Activated T-helper 1 cell treated with anti-CD3 and anti-CD28 coated beads, Interleukin-12 subunit alpha, Interleukin-12 subunit beta, Interleukin-2, Interleukin-4 antibody, amounts not matched to agents 30 ng/mL and 10 ng/mL and 1 ng/mL, durations not matched to agents 14 hours and 24 hours and 36 hours (primary cell): ENCODE measurements at places on chromosomes 7 and 10. TPM values are rescaled to one million over a fixed set of nuclear protein-coding genes. Genes with fewer than 3 reads are reported as not detected.
A peak's percentile ranks its signal among the peaks of the same experiment; 100 is the strongest.

DNMBP gene
- total RNA-seq, result 1.4 and 1.5 TPM in 2 replicates

DNA sequence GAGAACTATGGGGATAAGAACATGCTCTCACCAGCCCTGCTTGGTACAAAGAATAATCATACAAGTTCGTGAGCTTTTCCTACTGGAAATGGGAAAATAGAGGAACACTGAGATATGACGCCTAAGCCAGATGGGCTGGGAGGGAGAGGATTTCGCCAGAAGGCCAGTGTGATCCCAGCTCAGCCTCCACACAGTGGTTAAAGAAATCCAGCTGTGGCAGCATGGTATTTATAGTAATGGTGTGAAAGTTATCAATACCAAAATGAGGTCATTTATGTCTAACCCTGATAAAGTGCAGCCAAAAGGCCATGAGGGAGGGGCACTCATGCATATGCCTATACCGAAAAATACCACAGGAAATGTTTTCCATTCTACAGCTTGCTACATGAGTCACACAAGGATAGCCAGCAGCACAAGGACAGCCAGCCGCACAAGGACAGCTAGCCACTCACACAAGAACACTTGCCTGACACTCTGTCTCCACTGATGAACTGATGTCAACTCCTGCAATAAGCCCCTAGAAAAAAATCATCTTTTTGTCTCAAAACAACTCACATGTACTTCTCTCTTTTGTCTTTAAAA is 49.4 kb downstream of the FRMPD2 start:
- peaks cover 6% of the 10 kb centered on the region for H3K27me3 ChIP-seq
- H3K36me3 ChIP-seq, result no peaks in the 10 kb centered on the region
- no peak overlapping the region for H3K4me3 ChIP-seq
- no peaks in the 10 kb centered on the region for H3K4me1 ChIP-seq
- H3K27ac ChIP-seq, result no peak overlapping the region

DNA sequence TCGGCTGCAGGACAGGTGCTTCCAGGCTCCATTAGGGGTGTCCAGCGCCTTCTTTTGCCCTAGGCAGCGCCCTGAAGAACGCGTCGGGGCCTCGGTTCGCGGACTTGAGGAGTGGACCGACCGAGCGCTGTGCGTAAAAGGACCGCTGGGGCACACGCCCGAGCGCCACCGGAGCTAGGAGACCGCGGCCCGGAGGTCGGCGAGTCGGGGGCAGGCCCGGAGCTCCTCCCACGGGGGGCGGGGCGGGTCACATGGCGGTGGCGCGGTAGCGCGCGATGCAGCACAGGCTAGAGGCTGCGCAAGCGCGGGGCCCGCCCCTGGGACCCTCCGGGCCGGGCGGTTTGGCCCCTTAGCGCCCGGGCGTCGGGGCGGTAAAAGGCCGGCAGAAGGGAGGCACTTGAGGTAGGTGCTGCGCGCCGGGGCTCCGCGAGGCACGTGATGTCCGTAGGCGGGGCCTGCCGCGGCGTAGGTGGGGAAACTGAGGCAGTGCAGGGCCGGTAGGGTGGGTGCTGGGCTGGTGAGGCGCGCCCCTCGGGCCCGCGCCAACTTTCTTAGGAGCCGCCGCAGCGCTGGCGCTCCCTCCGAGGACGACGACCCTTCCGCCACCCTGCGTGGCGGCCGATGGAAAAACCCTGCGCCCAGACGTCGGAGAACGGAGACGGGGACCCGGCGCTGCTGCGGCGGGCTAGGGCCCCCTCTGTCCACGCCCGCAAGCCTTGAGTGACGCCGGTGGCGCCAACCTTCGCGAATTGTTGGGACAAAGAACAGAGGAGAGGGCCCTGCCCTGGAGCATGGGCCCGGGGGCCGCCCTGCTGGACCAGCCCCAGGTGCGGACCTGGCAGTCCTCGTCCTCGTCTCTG is at the start of gene PRXL2A:
Gene PRXL2A, plus strand, starts transcription at position 310 of the 860 bp plus-strand sequence. CDS start 11,917 bp downstream, outside the sequence.
- peaks cover 28% of the 10 kb centered on the region for H3K4me1 ChIP-seq
- peak within 1 kb of the TSS; percentile 93 for H3K27ac ChIP-seq
- H3K4me3 ChIP-seq, result peak within 1 kb of the TSS; percentile 89
- DNase-seq, result peak; percentile 81

TACC2 gene
- not detected in 2 replicates for total RNA-seq

- DNase-seq, result no peak
- no peak overlapping the region for H3K27ac ChIP-seq
- H3K4me3 ChIP-seq, result no peak overlapping the region
- H3K4me1 ChIP-seq, result peaks cover 5% of the 10 kb centered on the region
These were observed 3.1 kb upstream of the SFRP5 start for GRCh38 chr10:97774811-97775294.

CALCR gene
- not detected in 2 replicates for total RNA-seq

PIP gene
- not detected in 2 replicates for total RNA-seq

CWF19L1 gene
- total RNA-seq, result 37.3 and 42.6 TPM in 2 replicates

INSYN2A gene
- total RNA-seq, result not detected in 2 replicates

- H3K4me1 ChIP-seq, result peaks cover 17% of the 10 kb centered on the region
- DNase-seq, result no peak
- H3K27ac ChIP-seq, result peak overlapping the region; percentile 13
- H3K27me3 ChIP-seq, result peaks cover 22% of the 10 kb centered on the region
These were observed 16.0 kb downstream of the PALD1 start for GRCh38 chr10:70494536-70494935.

EZH2 gene
- 97.5 and 101 TPM in 2 replicates for total RNA-seq

GRCh38 chr10:75410132-75411005 is 8.8 kb upstream of the ZNF503 start:
- no peak for DNase-seq
- H3K27me3 ChIP-seq, result peaks cover 54% of the 10 kb centered on the region
- no peak overlapping the region for H3K27ac ChIP-seq
- H3K4me1 ChIP-seq, result peaks cover 7% of the 10 kb centered on the region

DNA sequence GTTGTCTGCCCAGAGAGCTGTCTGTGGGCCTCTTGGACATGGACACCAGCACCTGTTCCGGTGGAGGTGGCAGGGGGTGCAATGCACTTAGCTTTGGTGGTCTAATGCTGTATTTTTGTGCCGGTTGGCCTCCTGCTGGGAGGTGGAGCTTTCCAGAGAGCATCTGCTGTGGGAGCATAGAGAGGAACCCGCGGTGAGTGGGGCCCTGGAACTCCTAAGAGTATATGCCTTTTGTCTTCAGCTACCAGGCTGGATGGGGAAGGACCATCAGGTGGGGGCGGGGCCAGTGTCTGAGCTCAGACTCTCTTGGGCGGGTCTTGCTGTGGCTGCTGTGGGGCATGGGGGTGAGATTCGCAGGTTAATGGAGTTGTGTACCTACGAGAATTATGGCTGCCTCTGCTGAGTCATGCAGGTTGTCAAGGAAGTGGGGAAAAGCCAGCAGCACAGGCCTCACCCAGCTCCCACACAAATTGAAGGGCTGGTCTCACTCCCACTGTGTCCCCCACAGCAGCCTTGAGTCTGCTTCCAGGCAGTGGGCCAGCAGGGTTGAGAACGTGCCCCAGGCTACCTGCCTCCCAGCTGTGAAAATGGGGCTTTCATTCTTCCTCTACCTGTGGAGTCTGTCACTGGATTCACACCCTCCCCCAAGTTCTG is 29.0 kb downstream of the JAKMIP3 start:
- peaks cover 16% of the 10 kb centered on the region for H3K27me3 ChIP-seq
- H3K27ac ChIP-seq, result no peak overlapping the region
- no peak for DNase-seq
- H3K4me3 ChIP-seq, result no peak overlapping the region
- peaks cover 17% of the 10 kb centered on the region for H3K4me1 ChIP-seq

- H3K4me3 ChIP-seq, result no peak overlapping the region
- H3K4me1 ChIP-seq, result no peaks in the 10 kb centered on the region
- peaks cover 8% of the 10 kb centered on the region for H3K27me3 ChIP-seq
These were observed 256.7 kb upstream of the NPVF start for GRCh38 chr7:25485026-25485425.

GRCh38 chr7:106486331-106486730 is 174.6 kb downstream of the CCDC71L start:
- no peak overlapping the region for H3K27ac ChIP-seq
- DNase-seq, result no peak
- no peaks in the 10 kb centered on the region for H3K27me3 ChIP-seq

DNA sequence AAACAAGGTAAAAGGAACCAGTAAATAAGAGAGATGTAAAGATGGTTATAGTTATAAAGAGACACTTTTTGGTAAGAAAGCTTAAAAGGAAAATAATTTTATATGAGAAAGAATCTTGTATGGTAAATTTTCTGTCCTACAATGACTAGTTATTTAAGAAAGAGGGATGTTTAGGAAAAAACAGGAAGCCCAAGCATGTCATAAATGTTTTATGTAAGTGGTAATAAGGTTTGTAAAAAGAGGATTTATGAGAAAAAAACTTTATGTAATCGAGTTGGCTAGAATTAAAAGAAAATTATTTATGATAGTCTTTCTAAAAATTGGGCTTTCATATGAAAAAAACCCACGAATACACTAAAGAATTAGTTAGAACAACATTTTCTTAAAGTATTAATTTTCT is 34.2 kb upstream of the CREB3L2 start:
- H3K27me3 ChIP-seq, result peaks cover 12% of the 10 kb centered on the region
- peaks cover 2% of the 10 kb centered on the region for H3K36me3 ChIP-seq
- no peak for DNase-seq
- no peak overlapping the region for H3K4me3 ChIP-seq
- no peaks in the 10 kb centered on the region for H3K4me1 ChIP-seq
- H3K27ac ChIP-seq, result no peak overlapping the region

LRCH4 gene
- 104 and 107 TPM in 2 replicates for total RNA-seq

- no peaks in the 10 kb centered on the region for H3K36me3 ChIP-seq
- H3K27me3 ChIP-seq, result no peaks in the 10 kb centered on the region
- no peak overlapping the region for H3K27ac ChIP-seq
- no peak for DNase-seq
- H3K4me1 ChIP-seq, result no peaks in the 10 kb centered on the region
These were observed 140.0 kb downstream of the DGKB start for GRCh38 chr7:14762561-14762960.

DNA sequence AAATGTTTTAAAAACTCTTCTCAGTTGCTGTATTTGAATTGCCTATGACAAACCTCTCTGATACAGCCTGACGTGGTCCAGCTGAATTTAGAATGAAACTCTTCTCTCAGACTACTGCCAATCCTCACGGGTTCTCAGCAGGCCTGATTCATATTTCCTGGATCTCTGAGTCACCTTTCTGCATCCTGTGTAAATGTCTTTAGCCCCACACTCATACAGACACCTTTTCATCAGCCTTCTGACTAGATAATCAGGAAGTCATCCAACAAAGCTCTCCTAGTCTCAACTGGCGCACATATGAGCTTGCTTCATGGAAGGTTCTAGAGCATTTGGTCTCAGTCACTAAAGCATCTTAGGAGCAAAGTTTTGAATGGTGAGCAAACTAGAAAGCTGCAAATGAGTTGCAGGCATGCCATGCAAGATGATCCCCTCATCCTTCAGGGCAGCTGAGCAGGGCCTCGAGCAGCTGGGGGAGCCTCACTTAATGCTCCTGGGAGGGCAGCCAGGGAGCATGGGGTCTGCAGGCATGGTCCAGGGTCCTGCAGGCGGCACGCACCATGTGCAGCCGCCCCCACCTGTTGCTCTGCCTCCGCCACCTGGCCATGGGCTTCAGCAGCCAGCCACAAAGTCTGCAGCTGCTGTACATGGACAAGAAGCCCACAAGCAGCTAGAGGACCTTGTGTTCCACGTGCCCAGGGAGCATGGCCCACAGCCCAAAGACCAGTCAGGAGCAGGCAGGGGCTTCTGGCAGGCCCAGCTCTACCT is 182.8 kb downstream of the ARHGAP12 start:
- DNase-seq, result peak; percentile 49
- H3K4me1 ChIP-seq, result peaks cover 27% of the 10 kb centered on the region
- H3K4me3 ChIP-seq, result peak overlapping the region; percentile 2
- no peaks in the 10 kb centered on the region for H3K27me3 ChIP-seq
